T47D (cell line): ENCODE measurements at places on chromosomes 11 and 22.

GRCh38 chr11:97570636-97571035 is 1180.8 kb downstream of the JRKL start:
- no peak for DNase-seq

GRCh38 chr22:50726643-50727340 is 11.2 kb upstream of the ACR start:
- DNase-seq = no peak

GRCh38 chr11:12330485-12331231 is 46.7 kb upstream of the PARVA start:
- no peak for DNase-seq

- no peak for DNase-seq
Measured at GRCh38 chr11:119889111-119889510, 160.1 kb upstream of the NECTIN1 start.

- no peak for DNase-seq
Measured at GRCh38 chr11:113531083-113531482, 55.9 kb upstream of the DRD2 start.

GRCh38 chr11:104946907-104947306 is 21.5 kb downstream of the CASP4 start:
- no peak for DNase-seq

- DNase-seq = no peak
Measured at GRCh38 chr11:117989351-117990102, 3.3 kb downstream of the IL10RA start.

DNA sequence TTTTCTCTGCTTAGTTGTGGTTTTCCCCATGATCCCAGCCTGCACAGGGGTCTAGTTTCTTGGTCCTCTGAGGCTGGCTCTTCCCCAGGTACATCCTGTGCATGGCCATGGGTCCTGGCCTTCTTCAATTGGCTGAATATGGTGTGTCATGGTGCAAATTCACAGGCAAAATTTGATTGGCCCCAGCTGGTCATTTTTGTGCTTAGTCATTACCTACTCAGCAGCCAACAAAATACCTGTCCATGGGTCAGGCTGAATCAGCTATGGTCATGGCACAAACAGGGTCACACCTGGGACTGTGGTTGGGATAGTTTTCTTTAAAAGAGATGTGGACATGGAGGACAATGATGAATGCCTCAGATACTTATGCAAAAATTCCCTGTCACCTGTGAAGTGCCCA is 85.7 kb downstream of the CSNK2A3 start:
- DNase-seq = no peak

- no peak for DNase-seq
Measured at GRCh38 chr11:33211153-33211552, 46.0 kb upstream of the HIPK3 start.

DNA sequence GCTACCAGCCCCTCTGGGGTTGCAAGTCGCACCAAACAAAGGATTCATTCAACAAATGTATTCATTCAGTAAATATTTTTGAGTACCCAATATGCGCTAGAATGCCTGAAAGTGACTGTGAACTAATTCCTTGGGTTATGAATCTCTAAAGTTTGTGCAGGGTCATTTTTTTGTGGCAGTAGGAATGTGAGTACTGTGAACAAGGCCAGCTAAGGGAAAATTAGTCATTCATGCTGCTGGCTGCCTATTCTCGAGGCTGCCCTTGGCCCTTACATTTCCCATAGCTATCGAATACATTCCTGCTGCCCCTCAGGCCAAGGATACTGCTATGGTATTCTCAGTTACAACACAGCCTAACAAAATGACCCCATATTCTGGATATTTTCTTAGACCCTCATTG is 141.6 kb downstream of the TRPC6 start:
- DNase-seq = no peak

- DNase-seq = no peak
Measured at GRCh38 chr22:39130892-39131855, 21.3 kb downstream of the CBX7 start.

GRCh38 chr11:113994077-113994954 is 19.4 kb downstream of the HTR3A start:
- peak; percentile 41 for DNase-seq

- DNase-seq = no peak
Measured at GRCh38 chr11:59667812-59668187, 1.0 kb downstream of the PATL1 start.

- peak; percentile 42 for DNase-seq
Measured at GRCh38 chr11:61967924-61968757, 707 bp upstream of the FTH1 start.

GRCh38 chr11:35158701-35159510 is 19.9 kb downstream of the CD44 start:
- no peak for DNase-seq

DNA sequence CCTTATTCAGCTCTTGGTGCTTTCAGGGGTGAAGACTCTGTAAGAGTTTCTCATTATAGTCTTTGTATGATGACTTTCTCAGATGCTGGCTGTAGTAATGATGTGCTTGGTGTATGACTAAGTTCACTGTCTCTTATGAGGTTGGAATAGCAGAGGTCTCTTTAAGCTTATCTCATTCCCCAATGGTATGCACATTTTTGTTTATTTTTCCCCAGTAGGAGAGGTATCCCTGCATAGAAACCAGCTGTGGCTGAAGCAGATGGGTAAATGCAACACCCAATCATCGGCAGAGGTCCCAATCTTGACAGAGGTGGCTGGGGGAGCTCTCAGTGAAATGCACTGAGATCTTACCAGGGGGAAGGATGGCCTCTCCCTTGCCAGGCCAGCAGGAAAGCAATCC is 34.6 kb downstream of the BBOX1 start:
- DNase-seq = no peak

GRCh38 chr11:19237813-19238212 is 2.9 kb downstream of the E2F8 start:
- no peak for DNase-seq

GRCh38 chr11:74735365-74735928 is 4.2 kb upstream of the CHRDL2 start:
- no peak for DNase-seq

DNA sequence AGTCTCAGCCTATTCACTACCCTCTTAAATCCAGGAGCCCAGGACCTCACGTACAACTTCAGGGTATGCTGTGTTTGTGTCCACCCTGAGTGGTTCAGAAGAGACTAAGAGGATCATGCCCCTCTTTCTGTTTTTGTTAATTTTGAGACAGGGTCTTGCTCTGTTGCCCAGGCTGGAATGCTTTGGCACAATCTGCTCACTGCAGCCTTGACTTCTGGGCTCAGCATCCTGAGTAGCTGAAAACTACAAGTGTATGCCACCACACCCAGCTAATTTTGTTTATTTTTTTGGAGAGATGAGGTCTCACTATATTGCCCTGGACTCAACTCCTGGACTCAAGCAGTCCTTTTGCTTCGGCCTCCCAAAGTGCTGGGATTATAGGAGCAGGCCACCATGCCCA is 118.5 kb downstream of the NAT10 start:
- DNase-seq = no peak

DNA sequence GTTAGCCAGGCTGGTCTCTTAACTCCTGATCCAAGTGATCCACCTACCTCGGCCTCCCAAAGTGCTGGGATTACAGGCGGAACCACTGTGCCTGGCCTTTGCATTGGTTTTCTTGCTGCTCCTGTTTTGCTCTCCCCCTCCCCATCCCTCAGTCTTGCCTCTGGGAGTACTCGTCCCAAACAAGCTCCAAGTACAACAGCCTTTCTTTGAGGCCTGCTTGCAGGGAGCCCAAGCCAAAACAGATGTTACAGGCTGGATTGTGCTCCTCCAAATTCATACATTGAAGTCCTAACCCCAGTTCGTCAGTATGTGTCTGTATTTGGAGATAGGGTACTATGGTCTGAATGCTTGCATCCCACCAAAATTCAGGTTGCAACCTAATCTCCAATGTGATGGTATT is 8.6 kb downstream of the IGLL1 start:
- no peak for DNase-seq

- DNase-seq = no peak
Measured at GRCh38 chr11:58671983-58672633, 49.6 kb downstream of the CNTF start.

GRCh38 chr11:6693342-6694228 is 10.4 kb upstream of the MRPL17 start:
- no peak for DNase-seq

DNA sequence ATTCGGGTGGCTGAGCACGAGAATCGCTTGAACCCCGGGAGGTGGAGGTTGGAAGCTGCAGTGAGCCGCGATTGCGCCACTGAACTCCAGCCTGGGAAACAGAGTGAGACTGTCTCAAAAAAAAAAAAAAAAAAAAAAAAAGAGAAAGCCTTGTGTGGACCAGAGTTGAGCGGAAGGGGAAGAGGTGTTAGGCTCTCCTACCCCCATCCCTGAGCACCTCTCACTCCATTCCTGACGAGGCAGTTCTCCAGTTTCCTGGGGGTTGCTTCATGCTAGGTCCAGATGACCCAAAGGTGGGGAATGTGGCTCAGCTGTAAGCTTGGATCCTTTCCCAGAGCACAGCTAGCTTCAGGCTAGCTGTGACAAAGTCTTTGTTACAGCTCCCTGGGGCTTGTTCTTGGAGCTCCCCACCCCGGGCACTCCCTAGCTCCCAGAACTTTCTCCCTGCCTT is 8.8 kb upstream of the DNAL4 start:
- peak; percentile 78 for DNase-seq

- no peak for DNase-seq
Measured at GRCh38 chr22:48784701-48785503, 1042.8 kb downstream of the BRD1 start.

DNA sequence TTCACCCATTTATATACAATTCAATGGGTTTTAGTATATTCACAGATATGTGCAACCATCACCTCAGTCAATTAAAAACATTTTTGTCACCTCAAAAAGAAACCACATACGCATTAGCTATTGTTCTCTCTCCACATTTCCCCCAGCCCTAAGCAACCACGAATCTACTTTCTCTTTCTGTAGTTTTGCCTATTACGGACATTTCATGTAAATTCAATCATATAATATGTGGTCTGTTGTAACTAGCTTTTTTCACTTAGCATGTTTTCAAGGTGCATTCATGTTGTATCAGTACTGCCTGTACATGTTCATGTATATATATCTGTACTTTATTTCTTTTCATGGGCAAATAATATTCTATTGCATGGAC is 104.7 kb upstream of the RRM1 start:
- DNase-seq = no peak

DNA sequence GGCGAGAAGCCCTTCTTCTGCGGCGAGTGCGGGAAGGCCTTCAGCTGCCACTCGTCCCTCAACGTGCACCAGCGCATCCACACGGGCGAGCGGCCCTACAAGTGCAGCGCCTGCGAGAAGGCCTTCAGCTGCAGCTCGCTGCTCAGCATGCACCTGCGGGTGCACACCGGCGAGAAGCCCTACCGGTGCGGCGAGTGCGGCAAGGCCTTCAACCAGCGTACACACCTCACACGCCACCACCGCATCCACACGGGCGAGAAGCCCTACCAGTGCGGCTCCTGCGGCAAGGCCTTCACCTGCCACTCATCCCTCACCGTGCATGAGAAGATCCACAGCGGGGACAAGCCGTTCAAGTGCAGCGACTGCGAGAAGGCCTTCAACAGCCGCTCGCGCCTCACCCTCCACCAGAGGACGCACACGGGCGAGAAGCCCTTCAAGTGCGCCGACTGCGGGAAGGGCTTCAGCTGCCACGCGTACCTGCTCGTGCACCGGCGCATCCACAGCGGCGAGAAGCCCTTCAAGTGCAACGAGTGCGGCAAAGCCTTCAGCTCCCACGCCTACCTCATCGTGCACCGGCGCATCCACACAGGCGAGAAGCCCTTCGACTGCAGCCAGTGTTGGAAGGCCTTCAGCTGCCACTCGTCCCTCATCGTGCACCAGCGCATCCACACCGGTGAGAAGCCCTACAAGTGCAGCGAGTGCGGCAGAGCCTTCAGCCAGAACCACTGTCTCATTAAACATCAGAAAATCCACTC is 12.2 kb downstream of the ZNF74 start:
- DNase-seq = no peak

DNA sequence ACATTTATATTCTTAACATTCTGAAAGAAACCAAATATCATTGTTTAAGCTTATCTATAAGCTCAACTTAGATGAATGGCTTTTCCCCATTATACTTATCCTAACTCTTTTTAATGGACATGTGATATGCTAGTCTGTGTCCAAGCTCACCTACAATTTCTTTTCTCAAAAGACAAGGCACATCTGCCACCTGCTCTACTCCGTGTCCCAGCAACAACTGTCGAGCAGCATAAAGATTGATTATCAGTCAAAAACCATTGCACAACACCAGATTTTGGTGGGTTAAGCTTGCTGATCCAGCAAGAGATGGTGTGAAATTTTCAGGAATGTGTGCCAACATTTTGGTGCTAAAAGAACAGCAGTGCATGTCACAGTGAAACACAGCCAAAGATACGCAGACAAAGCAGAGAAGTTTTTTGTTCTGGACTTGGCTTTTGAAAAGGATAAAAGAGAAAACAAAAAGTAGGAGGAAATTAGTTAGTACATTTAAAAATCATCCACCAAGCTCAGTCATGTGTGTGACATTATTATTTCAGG is 65.8 kb downstream of the DCDC1 start:
- no peak for DNase-seq

DNA sequence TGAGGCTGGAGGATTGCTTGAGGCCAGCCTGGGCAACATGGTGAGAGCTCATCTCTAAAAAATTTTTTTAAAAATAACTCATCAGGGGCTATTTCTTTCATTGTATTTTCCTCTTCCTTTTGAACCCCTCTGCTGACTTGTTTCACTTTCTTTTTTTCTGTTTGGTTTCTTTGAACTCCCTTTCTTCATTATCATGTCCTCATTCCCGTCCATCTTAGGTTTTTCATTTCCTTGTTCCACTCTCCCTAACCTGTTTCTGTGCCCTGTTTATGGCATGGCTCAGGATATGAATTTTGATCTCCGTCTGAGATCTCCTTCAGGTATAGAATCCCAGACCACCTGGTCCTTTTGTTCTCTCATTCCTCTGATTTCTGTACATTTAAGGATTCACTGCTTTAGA is 12.5 kb downstream of the MARK2 start:
- DNase-seq = no peak

- no peak for DNase-seq
Measured at GRCh38 chr22:49629586-49630447, 197.9 kb downstream of the BRD1 start.

DNA sequence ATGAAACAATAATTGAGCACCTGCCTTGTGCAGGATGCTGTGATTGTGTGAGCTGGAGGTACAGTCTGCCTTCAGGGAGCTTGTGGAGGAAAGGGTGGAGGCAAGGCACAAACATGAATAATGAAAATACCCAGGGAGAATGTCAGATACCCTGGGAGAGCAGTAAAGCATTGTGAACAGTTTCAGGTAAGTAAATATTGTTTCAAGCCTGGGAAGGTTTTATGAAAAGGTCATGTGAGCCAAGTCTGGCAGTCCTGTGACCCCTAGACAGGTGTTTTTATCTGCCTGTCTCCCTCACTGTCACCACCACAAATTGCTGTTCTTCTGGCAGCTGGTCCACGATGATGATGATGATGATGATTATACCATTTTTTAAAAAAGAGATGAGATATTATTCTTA is 32.0 kb downstream of the SPECC1L start:
- no peak for DNase-seq

GRCh38 chr11:121104312-121104762 is 3.3 kb downstream of the TECTA start:
- no peak for DNase-seq

DNA sequence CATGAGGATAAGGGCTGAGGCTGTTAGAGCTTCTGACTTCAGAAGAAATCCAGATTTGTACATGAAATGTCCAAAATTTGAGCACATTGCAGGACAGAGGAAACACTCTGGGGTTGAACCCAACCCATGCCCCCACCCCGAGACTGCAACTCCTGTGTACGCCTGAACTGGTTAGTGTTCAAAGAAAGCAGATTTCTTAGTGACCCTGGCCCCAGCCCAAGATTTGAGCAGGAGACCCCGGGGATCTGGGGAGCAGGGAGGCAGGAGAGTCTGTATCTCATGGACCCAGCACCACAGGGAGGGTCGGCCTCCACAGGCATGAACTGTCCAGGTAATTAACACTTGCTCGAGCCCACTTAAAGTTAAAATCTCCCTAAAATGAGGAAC is 69.3 kb upstream of the WNT7B start:
- no peak for DNase-seq
